T follicular helper cell (primary cell): ENCODE measurements at places on chromosomes 6 and 20.

- peak; percentile 42 for DNase-seq
Measured at GRCh38 chr6:32192608-32193039, at the start of gene GPSM3. Gene GPSM3 (minus strand): TSS chr6:32192643. CDS start chr6:32192513, 130 bp downstream.

DNA sequence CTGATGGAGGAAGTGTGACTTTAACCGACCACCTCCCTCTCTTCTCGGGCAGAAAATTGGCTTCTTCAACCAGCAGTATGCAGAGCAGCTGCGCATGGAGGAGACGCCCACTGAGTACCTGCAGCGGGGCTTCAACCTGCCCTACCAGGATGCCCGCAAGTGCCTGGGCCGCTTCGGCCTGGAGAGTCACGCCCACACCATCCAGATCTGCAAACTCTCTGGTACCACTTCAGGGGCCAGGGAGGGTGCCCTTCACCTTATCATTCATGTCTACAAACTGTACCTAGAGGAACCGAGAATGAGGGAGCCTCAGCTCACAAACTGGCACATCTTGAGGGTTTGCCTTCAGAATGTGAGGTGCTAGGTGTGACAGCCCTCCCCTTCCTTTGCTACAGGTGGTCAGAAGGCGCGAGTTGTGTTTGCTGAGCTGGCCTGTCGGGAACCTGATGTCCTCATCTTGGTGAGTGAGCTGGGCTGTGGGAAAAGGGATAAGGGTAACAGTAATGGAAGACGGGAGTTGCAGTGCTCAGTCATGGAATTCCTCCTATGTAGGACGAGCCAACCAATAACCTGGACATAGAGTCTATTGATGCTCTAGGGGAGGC is 18.6 kb downstream of the ABCF1 start:
- no peak for DNase-seq

- no peak for DNase-seq
Measured at GRCh38 chr6:11760015-11760473, 18.6 kb downstream of the ADTRP start.

GRCh38 chr6:158649289-158650143 is at the start of gene SYTL3:
Gene SYTL3 (plus strand): TSS chr6:158650054. CDS start chr6:158663269, 13,215 bp downstream.
- DNase-seq, result peak; percentile 76

GRCh38 chr6:87164506-87164905 is 9.1 kb downstream of the ZNF292 start:
- DNase-seq, result no peak

DNA sequence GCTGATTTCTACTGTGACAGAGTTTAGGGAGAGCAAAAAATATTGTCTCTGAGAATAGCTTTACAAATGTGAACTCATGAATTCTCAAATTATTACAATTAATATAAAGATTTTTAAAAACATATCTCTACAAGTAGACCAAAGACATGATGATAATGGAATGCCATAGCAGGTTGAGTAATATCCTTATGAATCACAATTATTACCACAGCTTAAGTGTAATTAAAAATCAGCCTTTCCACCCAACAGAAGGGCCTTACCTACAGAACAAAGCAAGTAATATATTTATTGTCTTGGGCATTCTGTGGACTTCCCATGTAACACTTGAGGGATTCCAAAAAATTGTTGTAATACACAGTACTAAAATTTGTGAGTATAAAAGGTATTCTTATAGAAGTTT is 1099.6 kb upstream of the GJE1 start:
- no peak for DNase-seq

DNA sequence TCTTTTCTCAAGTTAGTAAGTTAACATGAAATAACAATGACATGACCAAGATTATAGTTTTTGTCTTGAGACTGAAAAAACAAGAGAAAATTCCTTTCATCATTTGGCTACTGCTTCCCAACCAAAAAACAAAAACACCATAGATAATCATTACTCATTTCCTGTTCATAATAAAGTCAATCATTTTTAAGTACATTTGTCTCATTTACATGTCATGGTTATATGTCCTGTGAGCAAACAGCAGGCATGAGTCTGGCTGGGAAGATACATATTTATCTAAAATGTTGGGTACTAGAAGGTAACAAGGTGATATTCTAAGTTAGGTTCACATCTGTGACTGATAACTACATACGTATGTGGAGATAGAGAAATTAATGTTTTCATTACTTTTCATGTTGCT is 180.5 kb downstream of the ISM1 start:
- no peak for DNase-seq

DNA sequence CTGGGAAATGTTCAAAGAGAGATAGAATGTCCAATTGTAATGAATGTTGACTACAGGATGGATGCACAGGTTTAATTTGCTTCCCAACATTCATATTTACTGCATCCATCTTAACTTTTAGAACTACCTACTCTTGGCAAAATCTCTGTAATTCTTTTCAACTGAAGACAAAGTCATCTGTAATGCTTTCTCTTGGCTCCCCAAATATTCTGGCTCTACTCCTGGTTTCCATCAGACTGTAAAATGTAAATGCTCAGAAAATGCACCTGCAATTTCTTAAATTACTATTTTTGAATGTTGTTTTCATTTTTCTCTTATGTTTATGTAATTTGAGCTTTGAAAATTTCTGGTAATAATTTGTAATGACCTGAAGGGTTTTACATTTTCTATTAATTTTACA is 480.8 kb upstream of the IMPG1 start:
- DNase-seq, result no peak

DNA sequence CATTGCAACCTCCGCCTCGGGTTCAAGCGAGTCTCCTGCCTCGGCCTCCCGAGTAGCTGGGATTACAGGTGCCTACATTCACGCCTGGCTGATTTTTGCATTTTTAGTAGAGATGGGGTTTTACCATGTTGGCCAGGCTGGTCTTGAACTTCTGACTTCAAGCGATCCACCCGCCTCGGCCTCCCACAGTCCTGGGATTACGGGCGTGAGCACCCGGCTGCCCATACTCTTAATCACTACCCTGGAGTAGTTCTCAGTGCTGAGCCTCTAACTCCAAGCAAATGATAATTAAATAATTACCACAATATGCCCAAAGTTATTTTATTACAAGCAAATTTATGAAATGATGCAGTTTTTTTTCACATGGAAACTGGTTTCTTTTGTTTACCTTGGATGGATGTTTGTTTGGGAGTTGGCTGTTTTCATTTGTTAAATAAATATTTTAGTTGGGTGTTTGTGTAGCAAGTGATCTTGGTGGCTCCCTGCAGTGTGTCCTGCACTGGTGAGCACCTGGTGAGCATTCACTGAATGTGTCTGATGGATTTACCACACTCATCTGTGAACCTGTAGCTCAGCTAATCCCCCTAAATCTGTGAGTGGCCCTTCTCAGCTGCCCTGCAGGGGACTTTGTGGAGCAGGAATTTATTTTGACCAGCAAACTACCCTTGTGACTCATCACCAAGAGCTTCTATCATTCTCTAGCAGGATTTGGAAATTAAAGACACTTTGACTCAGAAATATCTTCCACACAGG is 36.9 kb downstream of the UTRN start:
- no peak for DNase-seq

DNA sequence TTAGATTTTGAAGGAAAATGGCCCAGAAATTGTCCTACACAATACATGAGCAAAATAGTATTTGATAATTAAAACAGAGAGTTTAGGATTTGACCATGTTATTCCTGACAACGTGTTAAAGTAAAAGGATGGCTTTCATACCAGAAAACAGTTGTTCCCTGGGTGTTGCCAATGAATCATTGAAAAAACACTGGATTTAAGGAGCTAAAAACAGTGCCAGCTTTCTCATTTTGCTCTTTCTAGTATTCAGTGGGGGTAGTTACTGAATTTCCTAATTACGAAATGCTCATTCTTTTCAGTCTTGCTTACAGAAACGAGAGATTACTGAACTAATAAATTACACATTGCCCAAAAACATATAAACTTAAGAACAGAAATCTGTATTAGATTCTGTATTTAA is 26.6 kb upstream of the SNAP91 start:
- no peak for DNase-seq

DNA sequence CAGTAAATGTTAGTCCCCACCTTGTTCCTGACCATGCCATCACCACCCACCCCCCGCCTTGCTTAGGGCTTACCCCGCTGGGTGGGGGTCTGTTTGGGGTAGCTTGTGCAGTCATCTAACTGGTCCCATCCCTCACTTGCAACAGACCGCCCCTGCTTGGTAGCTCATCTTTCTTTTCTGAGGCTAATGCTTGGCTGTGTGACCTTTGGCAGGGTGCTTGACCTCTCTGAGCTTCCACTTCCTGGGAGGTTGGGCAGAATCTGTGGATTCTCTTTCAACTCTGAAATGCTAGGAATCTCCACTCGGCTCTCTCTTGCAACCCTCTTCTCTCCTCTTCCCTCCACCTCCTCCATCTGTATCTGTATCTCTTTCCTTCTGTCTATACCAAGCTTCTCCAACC is 70.4 kb downstream of the SLC2A10 start:
- no peak for DNase-seq

DNA sequence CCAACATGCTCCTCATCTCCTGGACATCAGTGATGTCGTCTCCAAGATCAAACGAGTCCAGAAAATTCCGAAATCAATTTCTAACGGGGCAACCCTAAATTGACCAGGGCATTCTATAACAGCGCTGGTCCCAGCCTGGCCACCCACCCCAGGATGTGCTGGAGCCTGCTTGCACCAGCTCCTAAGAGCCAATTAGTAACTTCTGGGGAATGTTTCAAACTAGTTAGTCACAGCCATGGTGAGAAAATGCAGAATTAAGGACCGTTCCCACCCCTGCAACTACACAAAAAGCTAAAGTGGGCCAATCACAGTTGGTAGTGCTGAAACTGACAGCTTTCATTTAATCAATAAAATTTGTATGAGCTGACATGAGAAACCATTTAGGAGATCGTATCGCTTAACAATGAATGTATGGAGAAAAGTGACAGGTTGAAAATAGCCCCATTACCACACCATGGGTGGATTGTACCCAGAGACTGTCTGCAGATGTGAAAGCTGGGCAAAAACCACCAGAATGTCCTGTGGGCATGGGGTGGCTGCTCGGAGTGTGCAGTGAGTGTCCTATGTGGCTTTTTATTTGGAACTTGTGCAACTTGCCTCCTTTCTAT is 165.7 kb upstream of the AFDN start:
- DNase-seq, result no peak

DNA sequence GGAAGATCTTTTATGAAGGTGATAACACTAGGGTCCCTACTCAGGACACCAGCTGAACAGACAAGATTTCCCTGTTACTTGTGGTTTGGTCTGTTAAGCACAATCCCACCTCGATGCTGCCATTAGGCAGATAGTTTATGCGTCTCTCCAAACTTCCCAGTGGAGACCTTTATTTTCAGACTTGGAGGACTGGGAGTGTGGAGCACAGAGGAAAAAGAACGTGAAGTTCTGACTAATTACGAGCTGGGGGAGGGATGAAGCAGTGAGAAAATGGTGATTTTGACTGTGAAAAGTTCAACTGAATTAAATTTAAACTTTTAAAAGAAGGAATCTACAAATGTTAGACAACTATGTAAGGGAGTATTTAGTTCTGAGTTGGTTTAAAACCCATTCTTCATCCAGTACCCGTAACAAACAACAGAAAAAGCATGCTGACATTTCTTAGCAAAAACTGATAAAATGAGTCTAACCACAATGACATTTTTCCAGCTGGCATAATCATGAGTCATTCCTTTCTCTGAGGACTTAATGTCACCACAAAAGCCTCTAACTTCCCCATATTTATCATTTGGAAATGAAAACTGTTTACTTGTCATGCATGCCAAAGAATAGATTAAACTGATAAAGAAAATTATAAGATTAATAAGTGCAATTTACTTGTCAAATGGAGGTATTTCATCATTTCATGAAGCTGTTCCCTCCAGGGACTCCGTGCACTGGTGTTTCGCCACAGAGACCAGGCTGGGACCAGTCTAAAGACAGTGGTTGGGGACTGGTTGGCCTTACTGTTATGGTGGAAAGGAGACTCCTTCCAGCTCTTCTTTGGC is 113.3 kb upstream of the SSTR4 start:
- no peak for DNase-seq

DNA sequence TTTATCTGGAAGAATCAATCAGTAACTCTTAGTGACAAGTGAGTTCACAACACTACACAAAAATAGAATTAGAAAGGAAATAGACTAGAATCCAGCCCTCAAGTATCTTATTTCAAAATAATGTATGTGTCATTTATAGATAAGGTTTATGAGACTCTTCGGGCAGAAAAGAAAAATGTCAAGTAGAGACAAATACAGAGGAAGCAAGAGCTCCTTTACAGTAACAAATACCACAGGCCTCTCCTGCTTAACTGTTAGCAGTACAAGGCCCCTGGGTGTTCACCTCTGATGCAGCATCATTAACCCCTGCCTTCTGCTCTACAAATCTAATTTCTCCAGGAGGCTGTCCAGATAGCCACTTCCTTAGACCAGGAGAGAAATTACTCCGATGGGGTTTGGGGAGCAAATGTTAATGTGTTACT is 76.7 kb downstream of the UBE3D start:
- DNase-seq, result no peak

DNA sequence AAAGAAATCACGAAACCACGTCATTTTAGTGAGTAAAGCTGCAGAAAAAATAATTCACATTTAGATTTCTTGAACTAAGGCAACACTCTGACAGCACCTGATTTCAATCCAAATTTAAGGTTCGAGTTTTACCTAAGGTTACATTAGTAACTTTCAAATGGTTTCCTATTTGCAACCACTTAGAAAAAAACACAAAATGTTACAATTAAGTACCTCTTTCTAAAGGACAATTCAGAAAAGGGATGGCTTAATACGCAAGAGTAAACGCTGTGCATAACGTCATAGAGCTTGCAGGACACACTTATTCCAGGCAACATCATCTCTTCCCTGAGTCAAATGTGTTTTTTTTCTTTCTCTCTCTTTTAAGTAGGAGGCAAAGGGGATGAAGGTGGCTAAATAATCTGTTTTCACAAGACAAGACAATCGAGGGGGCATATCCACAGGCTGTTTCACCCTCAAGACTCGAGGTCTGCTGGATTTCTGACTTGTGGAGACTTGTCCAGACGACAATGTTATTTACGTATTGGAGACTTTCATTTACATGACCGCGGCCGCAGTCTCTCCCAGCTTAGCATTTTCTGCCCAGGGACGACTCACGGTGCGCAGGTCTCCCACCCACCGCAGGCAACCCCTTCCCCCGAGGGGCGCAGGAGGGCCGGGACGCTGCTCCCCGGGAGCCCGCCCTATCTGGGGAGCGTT is 86.0 kb downstream of the SESN1 start:
- DNase-seq, result peak; percentile 5

- no peak for DNase-seq
Measured at GRCh38 chr20:10074513-10074912, 39.7 kb downstream of the ANKEF1 start.

DNA sequence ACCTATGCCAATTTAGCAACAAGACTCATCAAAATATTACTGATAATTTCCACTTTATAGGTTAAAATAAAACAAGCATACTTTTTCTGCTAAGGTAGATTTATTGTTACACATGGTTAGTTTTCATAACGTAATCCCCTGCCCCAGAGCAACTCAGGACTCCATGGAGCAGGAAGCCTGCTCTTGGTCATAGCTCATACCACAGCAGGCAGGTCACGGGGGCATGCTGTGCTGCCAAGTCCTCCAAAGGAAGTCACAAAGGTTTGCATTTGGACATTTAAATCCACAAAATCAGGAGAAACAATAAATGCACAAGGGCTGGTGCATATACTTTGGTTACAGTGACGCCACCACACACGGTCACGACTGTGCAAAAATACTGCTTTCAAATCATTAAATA is 12.5 kb downstream of the GZF1 start:
- no peak for DNase-seq
